DMS153 (cell line): ENCODE measurements at places on chromosomes 5 and 9.
A peak's percentile ranks its signal among the peaks of the same experiment; 100 is the strongest.

- no peak for DNase-seq
These were observed 32.4 kb downstream of the NNT start for GRCh38 chr5:43635374-43635773.

GRCh38 chr9:114164191-114164794 is 9.0 kb downstream of the COL27A1 start:
- DNase-seq: no peak

- no peak for DNase-seq
These were observed 216.2 kb downstream of the MAN2A1 start for GRCh38 chr5:109905906-109906305.

DNA sequence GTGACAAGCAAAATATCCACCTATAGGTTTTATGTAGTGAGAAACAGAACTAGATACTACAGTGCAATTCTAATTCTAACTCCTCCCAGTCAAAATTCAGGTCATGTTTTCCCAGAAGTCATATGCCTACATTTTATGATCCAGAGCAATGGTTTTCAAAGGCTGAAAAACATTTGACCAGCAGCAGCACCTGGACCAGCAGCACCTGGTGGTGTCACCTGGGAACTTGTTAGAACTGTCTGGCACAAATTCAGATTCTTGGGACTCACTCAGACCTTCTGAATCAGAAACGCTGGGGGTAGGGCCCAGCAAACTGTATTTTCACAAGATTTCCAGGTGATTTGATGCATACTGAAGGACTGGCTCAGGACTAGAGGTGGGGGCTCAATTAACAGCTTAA is 367.7 kb upstream of the RFX3 start:
- peak; percentile 7 for DNase-seq

GRCh38 chr5:75113354-75114113 is 61.2 kb upstream of the GCNT4 start:
- no peak for DNase-seq
